ENCODE measurements at places on chromosomes 4 and X.

GRCh38 chrX:5852941-5853340 is 375.7 kb downstream of the NLGN4X start:
- no peak for DNase-seq

- no peak for DNase-seq
Measured at GRCh38 chrX:49212209-49212608, 12.2 kb upstream of the SYP start.

DNA sequence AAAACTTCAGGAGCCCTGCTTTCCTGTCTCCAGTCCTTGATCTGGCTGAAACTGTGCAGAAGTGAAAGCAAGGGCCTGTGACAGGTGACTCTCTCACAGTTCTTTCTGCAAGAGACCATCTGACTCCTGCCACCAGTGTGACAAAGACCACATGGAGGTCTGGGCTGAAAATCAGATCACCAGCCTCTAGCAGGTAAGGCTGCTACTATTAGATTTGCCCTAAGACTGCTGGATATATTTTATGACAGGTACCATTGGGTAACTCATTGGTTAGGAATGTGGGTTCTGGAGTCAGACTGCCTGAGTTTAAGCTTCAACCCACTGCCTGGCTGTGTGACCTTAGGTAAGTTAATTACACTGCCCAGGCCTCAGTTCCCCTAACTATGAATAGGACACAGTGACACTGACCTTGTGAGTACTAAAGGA is 163.3 kb upstream of the SLC7A11 start:
- DNase-seq = no peak

DNA sequence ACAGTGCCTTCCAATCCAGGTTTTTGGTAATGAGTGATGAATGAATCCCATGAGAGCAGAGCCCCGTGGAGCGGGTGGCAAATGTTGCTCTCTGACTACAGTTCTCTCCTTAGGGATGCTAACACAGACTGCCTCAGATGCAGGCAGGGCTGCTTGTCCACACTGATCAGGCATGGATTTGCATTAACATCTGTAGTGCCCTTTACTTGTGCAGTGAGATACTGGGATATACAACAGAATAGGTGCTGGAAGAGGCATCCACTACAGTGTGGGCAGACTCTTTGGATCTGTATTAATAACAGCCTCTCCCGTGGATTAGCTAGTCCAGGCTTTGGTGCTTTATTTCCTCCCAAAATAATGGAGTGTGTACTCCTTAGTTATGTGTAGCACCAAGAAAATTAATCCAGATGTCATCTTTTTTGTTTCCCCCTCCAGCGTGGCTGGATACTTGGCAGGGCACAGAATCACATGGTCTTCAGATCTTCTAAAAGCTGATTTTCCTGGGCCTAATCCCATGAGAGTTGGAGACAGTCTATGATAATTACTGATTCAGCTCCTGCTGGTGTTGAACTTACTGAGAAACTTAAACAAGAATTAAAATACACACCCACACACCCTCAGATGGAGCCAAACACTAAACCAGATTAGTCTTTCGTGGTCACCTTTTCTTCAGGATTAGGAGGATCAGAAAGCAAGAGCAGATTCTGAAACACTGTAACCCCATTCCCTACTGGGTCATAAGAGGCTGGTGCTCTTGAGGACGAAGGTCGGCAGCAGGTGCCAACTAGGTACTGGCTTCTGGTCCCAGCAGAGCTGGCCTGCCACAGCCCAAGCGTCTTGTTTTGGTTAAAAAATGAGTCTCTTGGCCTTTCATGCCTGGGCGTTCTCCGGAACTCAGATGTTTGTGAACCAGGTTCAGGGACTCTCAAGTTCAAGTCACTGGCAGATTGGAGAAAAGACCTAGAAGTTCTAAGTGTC is 23.1 kb upstream of the NAP1L5 start:
- DNase-seq = no peak

DNA sequence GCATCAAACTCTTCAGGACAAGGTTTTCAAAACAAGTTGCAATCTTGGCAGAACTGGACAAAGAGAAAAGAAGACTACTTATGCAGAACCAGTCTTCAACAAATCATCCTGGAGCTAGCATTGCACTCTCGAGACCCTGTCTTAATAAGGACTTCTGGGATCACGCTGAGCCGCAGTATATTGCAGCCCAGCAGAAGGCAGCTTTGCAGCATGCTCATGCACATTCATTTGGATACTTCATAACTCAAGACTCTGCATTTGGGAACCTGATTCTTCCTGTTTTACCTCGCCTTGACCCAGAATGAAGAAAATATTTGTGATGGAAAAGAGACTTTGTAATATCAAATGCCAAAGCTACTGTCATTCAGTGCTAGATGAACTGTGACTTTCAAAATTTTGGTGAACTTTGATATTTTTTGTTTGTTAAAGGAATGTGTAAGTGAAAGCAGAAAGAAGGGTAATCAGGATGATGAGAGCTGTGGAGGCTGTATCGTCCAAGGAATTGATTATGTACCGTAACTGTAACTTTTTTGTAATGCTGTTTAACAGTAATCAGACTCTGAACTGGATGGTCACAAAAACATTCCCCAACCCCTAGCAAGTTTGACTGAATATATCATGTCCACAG is 27.2 kb downstream of the HSPA4L start:
- DNase-seq = no peak

DNA sequence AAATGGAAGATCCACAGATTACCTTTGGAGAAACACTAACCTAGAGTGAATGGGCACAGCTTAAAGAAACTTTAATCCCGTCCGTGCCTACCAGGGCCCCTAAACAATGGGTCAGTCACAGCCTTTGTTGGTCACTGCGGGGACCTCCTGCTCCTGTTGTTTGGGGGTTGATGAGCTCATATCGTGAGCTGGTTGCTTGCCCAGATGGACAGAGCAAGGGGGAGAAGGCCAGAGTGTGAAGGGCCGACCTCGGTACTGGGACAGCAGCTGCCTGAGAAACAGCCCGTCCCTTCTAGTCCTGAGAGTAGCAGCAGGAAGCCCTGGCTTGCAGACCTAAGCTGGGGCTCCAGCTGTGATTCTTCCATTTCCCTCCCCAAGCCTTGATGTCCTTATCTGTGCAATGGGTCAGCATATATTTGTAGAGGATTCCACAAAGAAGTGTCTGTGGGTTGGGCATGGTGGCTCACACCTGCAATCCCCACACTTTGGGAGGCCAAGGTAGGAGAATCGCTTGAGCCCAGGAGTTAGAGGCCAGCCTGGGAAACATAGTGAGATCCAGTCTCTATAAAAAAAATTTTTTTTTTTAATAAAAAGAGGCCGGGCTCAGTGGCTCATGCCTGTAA is 69.6 kb upstream of the SLC34A2 start:
- DNase-seq = no peak

Data from T-helper 2 cell (primary cell).